ENCODE measurements at places on chromosomes 11 and 22.

GRCh38 chr11:128036556-128037093 lies 550.7 kb downstream of the ETS1 start:
- no peak for DNase-seq

GRCh38 chr11:31643857-31644256 lies 134.3 kb downstream of the ELP4 start:
- DNase-seq: no peak

GRCh38 chr11:67371189-67371910 lies 2.0 kb downstream of the CLCF1 start:
- peak; percentile 28 for DNase-seq

- peak; percentile 26 for DNase-seq
Observed at GRCh38 chr22:35231585-35232084, 25.7 kb upstream of the HMGXB4 start.

GRCh38 chr22:24140357-24140756 lies 40.9 kb upstream of the SUSD2 start:
- no peak for DNase-seq

DNA sequence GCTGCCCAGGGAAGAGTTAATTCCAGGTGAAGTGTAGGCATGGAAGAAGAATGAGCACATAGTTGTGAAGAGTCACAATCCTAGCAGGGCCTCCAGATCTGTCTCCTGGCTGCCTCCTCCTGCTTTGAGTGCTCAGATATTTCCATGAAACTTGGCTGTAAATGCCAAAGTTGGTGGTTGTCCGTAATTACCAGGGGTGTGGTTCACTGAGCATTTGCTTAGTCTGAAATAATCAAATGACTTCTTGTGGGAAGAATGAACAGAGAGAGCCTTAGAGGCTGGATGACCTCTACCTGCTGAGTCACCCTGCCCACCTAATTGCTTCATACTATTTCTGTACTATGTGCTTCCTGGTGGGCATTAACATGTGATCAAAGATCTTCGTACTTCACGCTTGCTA lies 50.9 kb downstream of the APIP start:
- no peak for DNase-seq

GRCh38 chr22:29821291-29822016 lies 16.6 kb downstream of the ASCC2 start:
- DNase-seq: no peak

GRCh38 chr22:46367707-46368191 lies 32.2 kb downstream of the TRMU start:
- peak; percentile 75 for DNase-seq

DNA sequence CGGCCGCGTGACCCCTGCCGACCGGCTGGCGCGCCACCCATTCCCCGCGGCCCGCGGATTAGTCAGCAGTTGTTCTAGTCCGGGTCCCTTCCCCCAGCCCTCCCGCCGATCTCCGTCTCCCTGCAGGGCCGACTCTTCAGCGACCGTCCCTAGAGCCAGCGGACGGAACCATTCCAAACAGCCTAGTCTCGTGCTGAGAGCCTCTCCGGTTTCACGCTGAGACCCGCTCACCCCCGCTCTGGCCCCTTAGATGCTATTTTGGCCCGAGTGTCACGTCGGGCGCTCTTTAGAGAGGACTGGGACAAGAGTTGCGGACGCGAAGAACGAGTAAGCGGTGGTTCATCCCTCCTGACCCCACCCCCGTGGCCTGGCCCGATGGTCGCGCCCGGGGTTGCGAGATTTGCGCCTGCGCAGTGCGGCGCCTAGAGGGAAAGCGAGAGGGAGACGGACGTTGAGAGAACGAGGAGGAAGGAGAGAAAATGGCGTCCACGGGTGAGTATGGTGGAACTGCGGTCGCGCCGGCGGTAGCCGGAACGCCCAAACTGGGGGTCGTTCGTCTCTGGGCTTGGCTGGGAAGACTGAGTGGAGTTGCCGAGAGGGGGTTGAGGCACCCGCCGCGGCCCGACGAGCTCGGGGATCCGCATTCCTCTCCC lies at the start of the genes EWSR1 and RHBDD3:
TSS of gene EWSR1 (plus strand) at position 411 of the 653 bp plus-strand sequence. CDS start at position 480, 69 bp downstream.
TSS of gene RHBDD3 (minus strand) at position 124 of the 653 bp plus-strand sequence. CDS start 2,355 bp downstream, outside the sequence.
- peak; percentile 99 for DNase-seq

DNA sequence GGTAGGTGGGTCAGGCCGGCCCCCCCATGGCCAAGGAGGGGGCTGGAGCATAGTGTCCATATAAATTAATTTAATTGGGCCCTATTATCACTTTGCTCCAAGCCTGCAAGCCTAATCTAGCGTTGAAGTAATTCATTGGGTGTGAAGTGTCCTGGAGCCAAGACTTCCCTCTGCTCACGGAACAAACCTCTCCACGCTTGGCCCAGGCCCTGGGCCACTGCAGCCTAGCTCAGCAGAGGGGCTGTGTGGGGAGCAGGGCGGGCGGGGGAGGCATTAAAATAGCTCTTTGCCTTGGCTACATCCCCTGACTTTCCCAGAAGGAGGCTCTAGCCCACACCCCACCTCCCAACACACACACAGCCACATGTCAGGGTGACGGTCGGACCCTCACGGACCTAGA lies 73.5 kb downstream of the THAP12 start:
- no peak for DNase-seq

- no peak for DNase-seq
Observed at GRCh38 chr11:61362542-61362875, 335 bp downstream of the TMEM138 start.

DNA sequence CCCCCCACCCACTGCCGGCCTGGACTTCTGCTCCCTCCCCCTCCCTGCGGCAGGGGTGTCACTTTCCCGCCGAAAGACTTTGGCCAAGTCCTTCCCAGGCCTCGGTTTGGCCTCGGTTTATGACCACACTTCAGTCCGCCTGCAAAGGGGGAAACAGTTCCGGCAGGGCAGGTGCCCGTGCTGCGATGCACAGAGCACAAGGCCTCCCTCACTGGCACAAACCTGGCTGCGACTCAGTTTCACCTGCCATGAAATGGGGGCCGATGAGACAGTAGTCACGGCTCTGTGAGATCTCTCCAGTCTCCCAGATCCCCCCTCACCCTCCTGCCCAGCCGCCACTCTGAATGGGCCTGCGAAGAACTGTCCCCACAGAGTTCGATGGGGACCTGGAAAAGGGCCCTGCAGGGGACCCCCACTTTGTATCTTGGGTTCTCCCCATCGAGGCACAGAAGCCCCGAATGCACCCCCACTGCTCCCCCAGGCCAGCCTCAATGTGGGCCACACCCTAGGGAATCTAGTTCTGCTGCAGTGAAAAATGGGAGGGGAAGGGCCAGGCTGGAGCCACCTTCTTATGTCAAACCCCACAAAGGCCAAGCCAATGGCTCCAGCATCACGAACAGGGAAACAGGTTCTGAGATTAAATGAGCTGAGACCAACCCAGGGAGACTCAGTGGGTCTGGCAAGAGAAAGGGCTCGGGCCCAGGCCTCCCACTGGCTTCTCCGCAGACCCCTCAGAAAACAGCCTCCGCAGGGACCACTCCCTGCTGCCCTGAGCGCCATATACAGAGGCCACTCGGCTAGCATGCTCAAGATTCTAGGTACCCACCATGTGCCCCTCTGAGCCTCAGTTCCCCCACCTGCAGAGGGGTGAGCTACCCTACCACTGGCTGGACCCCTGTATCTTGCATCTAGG lies 29.0 kb downstream of the ARVCF start:
- DNase-seq: no peak

GRCh38 chr11:71971680-71972079 lies 27.0 kb upstream of the IL18BP start:
- DNase-seq: no peak

- no peak for DNase-seq
Observed at GRCh38 chr11:13721760-13722159, 53.3 kb downstream of the FAR1 start.

GRCh38 chr11:133531458-133531857 lies 843 bp downstream of the OPCML start:
- DNase-seq: no peak

DNA sequence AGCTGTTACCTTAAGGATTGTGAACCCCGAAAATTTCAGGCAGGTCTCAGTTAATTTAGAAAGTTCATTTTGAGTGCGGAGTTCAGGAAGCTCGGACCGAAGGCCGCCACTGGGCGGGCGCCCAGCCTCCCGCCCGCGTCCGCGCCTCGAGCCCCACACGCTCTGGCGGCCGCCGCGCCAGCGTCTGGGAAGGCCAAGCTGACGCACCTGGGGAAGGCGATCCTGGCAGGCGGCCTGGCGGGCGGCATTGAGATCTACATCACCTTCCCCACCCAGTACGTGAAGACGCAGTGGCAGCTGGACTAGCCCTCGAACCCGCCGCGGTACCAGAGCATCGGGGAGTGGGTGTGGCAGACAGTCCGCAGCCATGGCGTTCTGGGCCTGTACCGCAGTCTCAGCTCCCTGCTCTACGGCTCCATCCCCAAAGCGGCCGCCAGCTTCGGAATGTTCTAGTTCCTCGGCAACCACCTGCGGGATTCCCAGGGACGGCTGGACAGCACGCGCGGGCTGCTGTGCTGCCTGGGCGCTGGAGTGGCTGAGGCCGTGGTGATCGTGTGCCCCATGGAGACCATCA lies 79.5 kb downstream of the CCDC83 start:
- DNase-seq: no peak

DNA sequence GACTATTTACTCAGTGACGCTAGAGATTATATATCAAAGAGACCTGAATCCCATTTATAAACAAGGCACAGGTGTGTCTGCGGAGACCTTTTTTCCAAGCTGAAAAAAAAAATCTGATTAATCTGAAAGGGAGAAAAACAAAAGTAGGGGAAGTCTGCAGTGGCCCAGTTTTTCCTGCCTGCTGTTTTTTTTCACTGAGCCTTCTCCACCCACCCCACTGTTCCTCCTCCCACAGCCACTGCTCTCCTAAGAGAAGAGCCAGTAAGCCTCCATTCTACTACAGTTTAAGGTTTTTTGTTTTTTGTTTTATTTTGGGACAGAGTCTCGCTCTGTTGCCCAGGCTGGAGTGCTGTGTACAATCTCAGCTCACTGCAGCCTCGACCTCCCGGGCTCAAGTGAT lies 18.4 kb downstream of the ARFGAP2 start:
- DNase-seq: no peak

- DNase-seq: no peak
Observed at GRCh38 chr11:5665746-5666401, 19.0 kb downstream of the TRIM5 start.

DNA sequence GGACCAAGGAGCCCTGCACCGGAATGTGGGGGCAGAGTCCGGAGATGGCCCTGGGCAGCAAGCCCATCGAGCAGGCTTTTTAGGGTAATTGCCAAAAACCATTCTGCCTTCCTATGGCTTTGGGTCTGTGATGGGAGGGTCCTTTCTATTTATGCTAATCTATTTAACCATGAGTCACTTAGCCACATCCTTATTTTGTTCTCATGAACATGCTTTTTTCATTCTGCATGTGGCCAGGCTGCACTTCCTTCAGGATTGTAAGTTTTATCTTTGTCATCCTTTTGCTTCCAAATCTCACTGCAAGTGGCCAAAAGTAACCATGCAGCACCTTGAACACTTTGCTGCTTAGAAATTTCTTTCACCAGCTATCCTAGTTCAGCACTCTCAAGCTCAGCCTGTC lies 88.3 kb downstream of the EFCAB6 start:
- no peak for DNase-seq

DNA sequence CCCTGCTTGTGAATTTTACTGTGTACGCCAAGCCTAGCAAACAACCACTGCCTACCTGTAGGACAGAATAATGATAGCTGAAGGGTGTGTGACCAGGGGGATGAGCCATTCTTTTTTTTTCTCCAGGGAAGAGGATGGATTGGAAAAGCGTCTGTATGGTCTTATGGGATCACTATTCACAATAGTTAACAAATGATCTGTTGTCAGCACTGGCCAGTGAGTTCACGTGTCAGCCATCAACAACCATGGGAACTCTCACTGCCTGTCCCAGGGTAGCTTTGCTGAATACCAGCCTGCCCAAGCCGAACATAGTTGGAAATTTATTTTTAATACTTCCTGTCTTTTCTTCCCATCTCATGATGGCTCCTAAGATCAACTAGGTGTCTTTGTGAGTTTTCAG lies 170.2 kb downstream of the ST3GAL4 start:
- no peak for DNase-seq

DNA sequence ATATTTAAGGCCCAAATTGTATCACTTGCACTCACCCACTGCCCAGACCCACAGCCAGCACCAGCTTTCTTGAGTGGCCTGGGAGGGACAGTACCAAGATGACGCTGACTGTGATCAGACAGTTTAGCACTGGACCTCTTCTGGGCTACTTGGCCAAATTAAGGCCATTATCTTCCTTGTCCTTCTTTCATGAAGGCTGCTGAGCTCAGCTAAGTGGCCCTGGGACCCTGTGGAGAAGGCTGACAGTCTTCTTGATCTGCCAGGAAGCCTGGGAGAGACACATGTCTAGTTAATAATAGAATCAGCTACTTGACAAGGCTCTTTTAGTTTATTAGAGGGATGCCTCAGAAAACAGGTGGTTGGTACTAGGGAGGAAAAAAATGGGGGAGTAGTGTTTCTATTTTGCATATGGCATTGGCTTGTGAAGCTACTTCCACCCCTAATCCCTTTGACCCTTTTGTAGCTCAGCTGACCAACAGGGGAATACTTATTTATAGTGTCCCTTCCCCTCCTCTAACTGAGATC lies 127.9 kb upstream of the NTM start:
- no peak for DNase-seq

DNA sequence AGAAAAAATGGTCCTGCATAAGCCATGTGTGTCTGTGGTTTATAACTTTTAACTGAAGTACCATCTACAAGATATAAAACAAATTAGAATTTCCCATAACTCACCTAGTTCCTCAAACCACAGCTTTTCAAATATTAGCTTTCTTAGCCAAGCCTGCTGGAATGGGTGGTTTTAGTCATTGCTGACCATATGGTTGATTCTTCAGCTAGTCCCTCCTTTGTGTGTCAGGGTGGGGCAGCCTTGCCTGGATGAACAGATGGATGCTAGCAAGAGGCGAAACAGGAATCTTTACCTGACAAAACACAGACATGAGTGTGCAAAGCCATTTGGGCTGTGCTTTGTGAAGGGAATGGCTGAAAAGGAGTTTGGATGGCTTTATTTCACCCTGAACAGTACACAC lies 6.9 kb upstream of the B3GNT6 start:
- DNase-seq: no peak

DNA sequence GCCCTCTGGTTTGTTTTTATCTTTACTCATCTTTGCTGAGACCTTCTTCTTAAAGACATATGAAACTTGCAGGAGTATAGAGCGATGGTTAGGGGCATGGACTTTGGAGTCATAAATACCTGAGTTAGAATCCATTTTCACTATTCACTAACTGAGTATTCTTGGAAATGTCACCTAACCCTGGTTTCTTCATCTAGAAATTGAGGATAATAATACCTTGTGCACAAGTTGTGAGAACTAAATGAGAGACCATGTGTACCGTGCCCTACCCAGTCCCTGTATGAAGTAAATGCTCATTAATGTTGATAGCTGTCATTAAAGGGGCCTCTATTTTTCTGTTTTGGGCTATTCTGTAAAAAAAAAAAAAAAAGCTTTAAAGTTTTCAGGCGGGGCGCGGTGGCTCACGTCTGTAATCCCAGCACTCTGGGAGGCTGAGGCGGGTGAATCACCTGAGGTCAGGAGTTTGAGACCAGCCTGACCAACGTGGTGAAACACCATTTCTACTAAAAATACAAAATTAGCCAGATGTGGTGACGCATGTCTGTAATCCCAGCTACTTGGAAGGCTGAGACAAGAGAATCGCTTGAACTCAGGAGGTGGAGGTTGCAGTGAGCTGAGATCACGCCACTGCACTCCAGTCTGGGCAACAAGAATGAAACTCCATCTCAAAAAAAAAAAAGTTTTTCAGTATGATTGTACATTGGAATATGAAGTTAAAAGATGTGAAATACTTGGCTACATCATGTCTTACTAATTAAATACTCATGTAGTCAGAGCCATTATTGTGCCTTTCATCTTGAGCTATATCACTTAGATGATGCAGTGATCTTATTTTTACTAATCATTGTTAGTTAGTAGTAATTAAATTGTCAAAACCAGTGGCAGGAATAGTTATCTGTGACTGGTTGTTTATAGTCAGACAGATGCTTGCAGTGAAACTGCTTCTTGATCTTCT lies 95.0 kb downstream of the AMOTL1 start:
- no peak for DNase-seq
